GM12892 (cell line): ENCODE measurements at places on chromosomes 7 and 10.

DNA sequence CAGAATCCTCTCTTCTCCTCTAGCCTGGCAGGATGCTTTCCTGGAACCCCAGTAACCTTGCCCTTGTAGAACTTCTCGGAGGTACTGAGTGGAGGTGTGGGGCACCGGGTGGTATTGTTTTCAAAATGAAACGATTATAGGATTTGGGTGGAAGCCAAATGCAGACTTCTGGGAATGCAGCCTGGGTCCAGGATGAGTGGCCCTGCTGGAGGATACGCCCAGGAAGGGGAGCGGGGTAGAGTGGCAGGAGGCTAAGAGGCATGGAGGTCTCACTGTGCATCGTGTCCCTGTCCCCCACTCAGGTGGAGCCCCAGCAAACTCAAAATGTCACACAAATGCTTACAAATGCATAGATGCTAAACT lies 109.1 kb upstream of the PPIF start:
- no peak for DNase-seq

DNA sequence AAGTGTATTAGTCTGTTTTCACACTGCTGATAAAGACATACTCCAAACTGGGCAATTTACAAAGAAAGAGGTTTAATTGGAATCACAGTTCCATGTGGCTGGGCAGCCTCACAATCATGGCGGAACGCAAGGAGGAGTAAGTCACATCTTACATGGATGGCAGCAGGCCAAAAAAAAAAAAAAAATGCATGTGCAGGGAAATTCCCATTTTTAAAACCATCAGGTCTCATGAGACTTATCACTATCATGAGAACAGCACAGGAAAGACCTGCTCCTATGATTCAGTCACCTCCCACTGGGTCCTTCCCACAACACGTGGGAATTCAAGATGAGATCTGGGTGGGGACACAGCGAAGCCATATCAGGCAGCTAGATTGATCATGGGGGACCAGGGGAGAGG lies 136.8 kb downstream of the EXOC4 start:
- no peak for DNase-seq

DNA sequence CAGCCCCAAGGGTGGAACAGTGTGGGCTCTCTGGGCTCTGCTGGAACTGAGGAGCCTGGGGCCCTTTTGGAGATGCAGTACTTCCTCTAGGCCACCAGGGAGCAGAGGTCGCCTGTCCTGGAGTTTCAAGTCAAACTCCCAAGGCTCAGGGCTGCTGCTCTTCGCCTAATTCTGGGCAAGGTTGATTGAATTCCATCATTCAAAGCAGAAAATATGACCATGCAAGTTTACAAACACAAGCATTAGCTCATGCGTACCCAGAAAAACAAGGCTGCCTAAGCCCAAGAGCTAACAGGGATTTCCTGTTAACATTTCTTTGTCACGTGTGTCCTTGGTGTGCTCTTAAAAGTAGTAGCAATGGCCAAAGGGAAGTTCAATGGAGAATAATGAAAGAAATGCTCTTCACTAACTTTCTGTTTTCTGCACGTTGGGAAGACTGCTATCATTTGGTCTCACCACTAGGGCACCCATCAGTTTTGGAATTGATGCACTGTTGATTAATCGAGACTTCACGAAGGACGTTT lies 20.1 kb downstream of the LDB3 start:
- peak; percentile 81 for DNase-seq

DNA sequence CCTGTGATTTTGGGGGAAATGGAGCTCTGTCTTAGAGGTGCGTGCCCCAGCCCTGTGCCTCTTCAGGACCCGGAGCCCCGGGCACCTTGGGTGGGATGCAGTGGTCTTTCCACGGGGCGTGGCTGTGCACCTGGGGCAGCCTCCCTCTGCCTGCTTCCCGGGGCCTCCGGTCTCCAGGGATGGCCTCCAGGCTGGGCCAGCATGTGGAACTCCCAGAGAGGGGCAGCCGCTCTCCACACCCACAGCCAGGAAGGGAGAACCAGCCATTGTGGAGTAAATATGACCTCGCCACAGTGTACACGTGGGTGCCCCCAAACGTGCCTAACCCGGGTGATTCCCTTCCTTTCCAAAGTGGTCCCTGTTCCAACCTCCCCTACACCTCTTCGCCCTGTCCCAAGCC lies 52.6 kb downstream of the JAKMIP3 start:
- DNase-seq, result no peak

DNA sequence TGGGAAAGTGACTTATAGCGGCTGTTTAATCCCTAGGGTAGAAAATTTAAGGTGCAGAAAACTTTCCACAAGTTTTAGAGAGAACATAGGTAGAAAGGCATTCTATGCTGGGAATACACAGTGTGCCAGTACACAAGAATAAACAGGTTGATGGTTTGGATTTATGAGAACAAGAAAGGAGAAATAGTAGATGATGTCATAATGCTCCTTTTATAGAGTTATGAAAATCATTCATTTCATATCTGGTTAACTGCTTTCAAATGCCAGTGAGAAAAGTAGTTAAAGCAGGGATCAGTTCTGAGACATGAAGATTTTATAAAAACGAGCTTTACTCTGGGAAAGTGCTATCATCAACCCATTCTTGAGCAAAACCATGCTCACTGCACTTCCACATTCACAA lies 311.4 kb downstream of the PARD3 start:
- no peak for DNase-seq

DNA sequence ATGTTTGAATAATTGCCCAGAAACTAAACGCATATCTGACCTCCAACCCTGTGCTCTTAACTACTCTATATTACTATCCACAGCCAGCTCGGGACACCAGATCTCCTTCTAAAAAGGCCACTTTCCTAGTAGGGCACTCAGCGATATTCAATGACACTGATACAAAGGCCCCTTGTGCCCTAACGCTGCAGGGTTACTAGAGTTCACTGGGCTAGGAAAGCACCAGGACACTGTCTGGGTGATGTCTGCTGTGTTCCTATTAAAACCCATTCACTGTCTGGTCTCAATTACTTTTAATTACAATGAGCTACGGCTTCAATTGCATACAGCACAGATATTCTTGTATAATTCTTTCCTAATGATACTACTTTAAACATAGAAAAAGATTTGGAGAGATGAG lies 91.7 kb downstream of the SORCS1 start:
- DNase-seq, result no peak

- no peak for DNase-seq
Measured at GRCh38 chr10:58508316-58508715, 4.4 kb upstream of the BICC1 start.

DNA sequence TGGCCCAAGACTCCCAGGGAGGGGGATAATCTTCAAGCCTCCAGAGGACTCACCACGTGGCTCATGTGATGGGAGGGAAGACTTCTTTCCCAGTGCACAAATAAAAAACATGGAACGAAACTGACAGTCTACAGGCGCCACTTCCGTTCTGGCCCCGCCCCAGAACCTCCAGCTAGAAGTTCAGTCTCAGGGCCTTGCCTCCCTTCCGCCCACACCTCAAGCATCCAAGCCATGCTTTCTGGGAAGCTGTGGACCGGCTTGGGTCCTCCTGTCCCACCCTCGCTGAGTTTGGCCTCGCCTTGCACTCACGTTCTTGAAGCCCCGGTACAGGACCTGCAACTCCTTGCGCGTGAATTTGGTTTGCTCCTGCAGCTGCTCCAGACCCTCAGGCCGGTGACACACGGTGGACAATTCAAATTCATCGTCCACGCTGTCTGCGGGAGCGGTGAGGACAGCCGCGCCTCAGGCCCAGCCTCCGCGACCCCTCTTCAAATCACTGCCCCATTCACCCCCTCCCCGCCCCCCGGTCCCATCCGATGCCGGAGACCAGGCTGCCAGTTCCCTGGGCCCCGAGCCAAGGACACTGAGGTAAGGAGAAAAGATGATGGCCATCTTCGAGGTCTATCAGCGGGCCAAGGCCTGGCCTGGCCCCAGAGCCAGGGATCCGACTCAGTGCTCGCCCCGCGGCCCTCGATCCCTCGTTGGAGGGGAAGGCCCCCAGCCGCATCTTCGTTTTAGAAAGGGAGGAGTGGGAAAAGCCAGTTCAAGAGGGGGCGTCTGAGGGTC lies 10.7 kb upstream of the OGA start:
- no peak for DNase-seq

GRCh38 chr7:23014681-23015080 lies 751 bp upstream of the HYCC1 start:
- no peak for DNase-seq

- no peak for DNase-seq
Measured at GRCh38 chr7:104362756-104363155, 34.4 kb downstream of the LHFPL3 start.

DNA sequence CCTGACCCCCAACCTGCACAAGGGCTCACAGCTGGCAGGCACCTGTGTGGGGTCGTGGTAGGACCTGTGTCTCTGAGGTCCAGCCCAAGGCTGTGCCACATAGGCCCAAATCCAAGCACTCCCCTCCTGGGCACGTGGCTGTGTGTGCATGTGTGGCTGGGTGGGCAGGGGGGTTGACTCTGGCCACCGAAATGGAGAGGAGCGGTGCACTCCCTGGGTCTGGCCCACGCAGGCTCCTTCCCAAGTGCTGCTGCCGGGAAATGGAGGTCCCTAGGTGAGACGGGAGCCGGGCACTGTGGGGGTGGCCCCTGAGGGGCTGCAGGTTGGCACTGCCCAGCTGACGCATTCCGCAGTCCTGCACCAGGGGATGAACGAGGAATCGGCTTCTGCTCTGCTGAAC lies 528.1 kb downstream of the DNAJB6 start:
- no peak for DNase-seq

DNA sequence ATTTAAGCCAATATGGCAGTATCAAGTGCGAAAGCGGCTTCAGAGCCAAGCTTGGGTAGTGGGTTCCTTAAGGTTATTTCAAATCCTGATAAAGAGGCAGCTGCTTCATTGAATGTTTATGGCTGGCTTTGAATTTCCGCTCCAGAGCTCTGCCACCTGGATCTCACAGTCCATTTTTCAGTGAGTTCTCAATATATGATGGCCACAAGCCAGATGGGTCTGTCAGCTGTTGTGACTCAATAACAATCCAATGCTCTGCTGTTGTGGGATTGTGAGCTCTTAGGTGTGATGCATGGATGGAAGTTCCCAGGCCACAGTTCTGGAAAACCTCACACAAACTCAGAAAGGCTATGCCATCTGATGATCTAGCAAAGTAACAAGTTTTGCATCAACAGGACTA lies 743.8 kb upstream of the LRRN3 start:
- DNase-seq, result no peak

DNA sequence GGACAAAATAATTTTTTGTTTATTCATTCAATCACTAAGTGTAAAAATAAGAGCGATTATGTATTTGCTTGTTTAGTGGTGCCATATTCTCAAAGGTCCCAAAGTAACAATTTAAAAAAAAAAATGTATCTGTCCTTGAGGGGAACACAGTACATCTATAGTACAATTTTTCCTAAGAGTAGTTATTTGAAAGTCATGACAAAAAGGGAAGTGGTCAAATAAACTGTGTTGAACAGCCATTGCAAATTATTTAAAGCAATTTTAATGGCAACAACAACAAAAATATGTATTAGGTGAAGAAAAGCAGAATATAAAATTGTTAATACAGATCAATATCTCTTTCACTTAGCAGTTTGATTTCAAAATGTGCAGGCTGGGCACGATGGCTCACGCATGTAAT lies 943.5 kb downstream of the CNTNAP2 start:
- DNase-seq, result no peak

- no peak for DNase-seq
Measured at GRCh38 chr10:97078261-97078937, 107.4 kb downstream of the SLIT1 start.

GRCh38 chr7:128777156-128778123 lies 1.8 kb upstream of the OPN1SW start:
- DNase-seq, result no peak

DNA sequence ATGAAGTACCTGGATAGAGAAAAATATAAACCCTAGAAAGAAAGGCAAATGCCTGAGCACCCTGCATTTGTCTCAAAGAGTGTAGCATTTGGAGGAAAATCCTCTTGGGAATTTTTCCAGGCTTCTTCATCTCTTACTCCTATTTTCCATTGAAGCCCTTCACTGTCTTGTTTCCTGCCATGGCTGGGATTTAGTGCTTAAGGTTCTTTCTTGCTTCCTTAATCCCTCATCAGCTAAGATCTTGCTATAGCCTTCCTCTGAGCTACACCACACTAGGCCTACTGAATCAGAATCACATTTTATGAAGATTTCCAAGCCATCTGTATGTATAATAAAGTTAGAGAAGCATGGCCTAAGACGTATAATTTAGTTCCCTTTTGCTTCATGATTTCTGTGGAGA lies 97.5 kb upstream of the PHYHIPL start:
- DNase-seq, result no peak

DNA sequence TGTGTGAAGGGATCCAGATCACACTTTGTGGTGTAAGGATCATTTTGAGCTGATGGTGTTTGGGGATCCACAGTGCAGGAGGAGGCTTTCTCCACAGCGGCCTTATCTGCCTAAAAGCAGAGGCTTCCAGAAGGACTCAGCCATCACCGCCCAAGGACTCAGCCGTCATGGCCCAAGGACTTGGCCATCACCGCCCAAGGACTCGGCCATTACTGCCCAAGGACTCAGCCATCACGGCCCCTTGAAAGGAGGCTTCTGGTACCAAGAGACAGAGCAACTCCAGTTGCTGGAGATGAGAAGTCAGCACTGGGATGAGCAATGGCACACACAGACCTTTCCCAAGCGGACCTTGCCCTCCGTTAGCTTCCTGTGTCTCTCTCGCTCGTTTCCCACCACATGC lies 6.0 kb upstream of the CFAP46 start:
- no peak for DNase-seq

DNA sequence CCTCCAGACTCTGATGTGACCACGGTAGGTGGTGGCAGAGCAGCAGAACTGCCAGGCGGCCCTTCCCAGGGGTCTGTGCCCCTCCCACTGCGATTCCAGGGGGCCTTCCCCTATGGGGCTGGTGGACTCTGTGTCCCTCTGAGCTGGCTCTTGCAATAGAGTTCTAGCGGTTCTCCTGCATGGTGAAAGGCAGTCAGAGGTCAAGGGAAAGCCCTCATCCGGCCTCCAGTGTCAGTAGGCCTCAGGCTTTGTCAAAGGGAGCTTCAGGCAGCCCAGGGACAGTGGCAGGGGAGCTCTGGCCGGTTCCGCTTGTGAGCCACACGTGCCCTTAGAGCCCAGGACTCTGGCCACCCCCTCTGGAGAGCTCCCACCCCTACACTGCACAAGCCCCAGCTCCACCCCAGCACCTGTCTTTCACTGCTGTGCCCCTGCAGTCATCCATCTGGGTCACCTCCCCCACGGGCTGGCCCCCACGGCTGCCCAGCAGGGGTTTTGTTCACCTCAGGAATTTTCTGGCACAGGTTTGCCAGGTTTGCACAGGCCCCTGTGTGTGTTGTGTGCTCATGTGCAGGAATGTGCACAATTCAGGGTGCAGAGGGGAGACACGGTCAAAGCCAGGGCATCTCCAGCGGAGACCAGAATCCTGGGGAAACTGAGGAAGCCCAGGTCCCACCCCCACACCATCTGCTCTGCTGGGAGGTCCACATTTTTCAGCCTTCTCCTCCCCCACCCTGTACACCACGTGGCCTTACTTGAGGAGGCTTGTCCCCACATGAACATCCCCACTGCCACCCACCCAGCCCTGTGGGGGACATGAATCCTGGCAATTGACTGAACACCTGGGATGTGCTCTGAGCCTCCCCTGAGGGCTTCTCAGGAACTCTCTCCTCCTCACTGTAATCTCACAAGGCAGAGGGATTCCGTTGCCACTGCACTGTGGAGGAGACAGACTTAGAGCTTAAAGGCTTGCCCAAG lies 23.8 kb downstream of the C10orf105 start:
- no peak for DNase-seq

GRCh38 chr10:132441818-132442524 lies 45.0 kb downstream of the PWWP2B start:
- no peak for DNase-seq
